ENCODE measurements at places on chromosomes 16 and 17.

DNA sequence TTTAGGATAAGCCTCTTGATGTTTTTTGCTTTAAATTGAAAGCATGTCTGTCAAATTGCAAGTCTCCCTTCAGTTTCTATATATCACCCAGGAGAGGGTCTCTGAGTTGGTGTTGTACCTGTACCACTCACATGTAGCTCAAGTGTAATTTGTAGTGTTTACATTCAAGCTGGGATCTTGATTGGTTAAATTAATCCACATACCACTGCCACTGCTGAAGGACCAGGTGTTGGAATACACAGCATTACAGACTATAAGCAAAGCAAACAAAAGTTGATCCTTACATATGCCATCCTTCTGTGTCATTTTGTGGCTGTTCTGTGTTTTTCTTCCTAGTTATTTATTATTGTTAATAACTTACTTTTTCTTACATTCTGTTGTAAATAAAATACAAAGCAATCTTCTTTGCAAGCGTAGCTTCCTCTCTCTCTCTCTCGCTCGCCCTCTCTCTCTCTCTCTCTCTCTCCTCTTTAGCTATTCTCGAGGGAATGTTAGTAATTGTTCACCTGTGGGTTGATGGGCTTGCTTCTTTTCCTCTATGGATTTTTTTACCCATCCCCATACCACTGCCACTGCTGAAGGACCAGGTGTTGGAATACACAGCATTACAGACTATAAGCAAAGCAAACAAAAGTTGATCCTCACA is 20.8 kb upstream of the NOL11 start:
- DNase-seq, result no peak

DNA sequence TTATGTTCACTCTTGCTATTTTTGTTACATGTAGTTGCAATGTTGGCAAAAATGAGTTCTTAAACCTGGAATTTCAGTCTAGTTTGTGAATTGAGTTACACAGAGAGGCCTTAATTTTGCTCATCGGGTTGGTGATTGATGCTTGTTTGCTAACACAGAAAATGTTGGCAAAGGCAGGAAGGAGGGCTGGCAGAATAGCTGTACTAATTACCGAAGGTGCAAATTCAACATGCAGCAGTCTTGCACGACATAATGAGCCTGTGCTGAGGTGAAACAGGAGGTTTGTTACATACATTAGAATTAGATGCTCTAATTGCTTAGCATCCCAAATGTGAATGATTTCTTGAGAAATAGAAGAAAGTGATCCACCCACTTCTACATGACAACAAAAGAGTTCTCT is 475.0 kb upstream of the TOM1L1 start:
- DNase-seq, result no peak

DNA sequence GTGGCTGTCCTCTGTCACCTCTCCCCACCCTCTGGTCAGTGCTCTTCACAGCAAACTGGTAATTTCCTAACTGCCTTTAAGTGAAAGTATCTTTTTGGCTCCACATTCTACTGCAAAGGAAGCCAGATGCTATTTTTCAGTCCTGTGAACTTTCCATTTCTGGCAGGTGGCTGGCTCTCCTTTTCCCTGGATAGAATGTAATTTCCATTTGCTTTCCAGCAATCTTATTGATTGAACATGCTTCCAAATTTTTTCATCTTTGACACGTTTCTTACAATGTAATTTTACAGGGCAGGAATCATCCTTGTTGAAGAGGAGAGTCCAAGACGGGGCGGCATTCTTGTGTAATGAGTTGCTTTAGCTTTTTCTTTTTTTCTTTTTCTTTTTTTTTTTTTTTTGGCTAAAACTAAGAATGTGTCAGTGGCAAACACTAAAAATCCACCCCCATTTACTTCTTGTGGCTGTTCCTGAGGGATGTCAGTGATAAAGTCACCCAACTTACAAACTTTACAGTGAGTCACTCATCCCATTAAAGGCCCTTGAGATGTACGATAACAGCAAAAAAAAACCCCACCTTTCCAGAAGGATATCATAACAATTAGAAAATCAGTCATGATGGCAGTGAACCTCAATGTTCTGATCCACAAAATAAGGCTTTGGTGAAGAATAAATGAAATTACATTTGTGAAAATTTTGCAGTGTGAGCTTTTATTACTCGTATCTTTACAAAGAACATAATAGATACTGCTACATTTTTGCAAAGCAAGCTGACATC is 29.4 kb upstream of the PRKCA start:
- no peak for DNase-seq

GRCh38 chr16:9805109-9805508 is 377.1 kb downstream of the GRIN2A start:
- DNase-seq, result no peak

GRCh38 chr17:19812407-19812806 is 55.3 kb downstream of the ULK2 start:
- DNase-seq, result no peak

- DNase-seq, result no peak
Measured at GRCh38 chr17:80270104-80270503, 9.5 kb downstream of the RNF213 start.

DNA sequence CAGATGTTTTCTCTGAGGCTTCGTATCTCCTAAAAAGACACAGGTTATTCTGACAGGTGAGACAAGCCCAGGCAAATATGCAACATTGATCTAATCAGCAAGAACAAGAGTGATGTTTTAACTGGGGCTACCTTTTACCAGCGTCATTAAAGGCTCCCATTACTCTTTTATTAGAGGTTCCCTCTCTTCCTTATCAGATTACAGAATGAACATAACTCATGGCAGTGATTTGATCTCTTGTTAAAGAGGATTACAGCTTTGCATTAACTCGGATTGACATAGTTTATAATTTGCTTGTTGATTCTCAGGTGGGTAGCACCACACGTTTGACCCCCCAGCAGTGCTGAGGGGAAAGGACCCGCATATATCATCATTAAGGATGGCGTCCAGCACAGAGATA is 90.5 kb downstream of the AATF start:
- no peak for DNase-seq

DNA sequence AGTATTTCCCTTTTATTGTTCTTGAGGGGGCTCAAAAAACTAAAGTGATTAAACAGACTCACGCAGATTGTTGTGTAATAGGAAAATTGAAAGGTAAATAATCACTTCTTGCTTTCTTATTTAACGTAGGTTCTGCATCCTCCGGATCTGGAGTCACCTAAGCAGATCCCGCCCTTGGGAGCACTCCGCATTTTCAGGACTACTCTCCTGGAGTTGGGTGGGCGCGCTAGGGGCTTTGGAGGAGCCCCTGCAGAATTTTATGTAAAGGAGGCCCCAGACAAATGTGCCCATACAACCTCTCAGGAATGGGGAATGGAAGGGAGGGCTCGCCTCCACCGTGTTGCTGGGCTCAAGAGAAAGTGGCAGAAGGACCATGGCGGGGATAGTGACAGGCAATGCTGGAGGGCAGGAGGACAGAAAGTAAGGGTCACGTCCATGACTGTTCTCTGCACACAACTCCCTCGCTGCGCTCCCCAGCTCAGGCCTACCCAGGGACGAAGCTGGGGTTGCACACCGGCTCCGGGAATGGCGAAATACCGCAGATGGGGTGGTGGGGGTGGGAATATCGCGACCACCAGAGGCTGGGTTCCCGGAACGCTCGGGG is 8.3 kb downstream of the MT2A start:
- no peak for DNase-seq

GRCh38 chr17:34579017-34579946 is at the start of gene TMEM132E:
Gene TMEM132E (plus strand): TSS chr17:34579582. CDS start chr17:34581077, 1,495 bp downstream.
- no peak for DNase-seq

DNA sequence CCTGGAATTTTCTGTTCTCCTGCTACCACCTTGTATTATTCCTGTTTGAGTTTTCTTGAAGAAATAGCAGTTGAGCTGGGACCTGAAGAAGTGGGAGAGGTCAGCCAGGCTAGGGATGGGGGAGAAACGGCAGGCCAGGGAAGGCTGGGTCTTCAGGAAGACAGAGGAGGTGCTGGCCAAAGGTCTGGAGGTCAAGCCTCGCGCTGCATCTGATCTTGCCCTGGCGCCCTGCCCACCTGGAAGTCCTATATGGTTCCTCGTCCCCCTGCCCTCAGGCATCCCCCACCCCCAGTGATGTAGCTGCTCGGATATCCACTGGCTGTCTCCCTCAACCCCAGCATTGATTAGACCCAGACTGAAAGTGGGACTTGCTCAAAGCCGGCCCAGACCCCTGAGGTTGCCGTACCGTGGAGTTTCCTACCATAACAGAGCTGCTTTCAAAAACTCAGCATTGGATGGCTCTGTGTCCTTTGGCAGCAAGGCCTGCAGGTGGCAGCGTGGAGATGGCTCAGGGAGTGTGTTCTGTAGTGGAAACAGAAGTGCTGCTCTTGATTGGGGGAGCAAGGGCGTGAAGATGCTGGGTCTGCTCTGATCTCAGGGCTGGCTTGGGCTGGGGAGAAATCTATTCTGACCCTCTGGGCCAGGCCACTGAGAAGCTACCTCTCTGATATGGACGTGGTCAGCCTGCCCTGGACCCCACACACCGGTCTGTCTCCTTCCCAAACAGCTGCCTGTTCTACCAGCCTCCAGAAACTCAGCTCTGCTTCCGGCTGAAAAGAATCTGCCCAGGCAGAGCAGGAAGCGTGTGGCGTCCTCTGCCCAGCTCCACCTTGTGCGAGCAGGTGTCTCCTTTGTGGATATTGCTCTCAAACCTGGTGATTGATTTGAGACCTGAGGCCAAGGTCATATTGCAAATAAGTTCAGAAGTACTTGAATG is 107.0 kb upstream of the CACNG5 start:
- DNase-seq, result no peak

- DNase-seq, result no peak
Measured at GRCh38 chr16:68444056-68444657, 4.2 kb downstream of the SMPD3 start.

DNA sequence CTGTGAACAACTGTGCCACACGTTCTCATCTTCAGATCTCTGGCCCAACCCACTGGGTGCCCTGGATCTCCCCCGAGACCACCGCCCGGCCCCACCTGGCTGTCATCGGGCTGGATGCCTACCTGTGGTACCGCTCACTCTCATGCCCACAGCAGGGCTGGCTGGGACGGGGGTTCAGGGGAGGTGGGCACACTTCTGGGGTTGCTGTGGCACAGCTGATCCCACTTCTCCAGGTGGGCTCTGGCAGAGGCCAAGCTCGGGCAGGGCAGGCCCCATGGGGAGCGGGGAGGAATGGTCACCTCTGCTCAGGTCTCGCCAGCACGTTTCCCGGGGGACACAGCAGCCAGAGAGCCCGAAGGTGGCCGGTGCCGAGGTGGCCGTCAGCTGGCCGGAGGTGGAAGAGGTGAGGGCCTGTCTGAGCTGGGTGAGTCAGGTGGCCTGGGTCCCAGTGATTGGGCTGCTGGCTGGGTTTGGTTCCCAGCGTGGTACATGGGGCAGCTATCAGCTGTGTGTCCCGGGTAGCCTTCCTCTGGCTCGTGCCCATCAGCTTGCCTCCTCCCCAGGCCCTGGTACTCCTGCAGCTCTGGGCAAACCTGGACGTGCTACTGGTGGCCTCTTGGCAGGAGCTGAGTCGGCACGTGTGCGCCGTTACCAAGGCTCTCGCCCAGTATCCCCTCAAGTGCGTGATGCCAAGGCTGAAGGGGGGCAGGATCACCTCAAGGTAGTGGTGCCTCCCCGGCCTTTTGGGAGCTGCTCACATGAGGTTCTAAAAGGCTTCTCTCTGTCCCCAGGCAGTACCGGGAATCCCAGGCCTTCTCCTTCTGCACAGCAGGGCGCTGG is 2.3 kb upstream of the MRPS34 start:
- no peak for DNase-seq

DNA sequence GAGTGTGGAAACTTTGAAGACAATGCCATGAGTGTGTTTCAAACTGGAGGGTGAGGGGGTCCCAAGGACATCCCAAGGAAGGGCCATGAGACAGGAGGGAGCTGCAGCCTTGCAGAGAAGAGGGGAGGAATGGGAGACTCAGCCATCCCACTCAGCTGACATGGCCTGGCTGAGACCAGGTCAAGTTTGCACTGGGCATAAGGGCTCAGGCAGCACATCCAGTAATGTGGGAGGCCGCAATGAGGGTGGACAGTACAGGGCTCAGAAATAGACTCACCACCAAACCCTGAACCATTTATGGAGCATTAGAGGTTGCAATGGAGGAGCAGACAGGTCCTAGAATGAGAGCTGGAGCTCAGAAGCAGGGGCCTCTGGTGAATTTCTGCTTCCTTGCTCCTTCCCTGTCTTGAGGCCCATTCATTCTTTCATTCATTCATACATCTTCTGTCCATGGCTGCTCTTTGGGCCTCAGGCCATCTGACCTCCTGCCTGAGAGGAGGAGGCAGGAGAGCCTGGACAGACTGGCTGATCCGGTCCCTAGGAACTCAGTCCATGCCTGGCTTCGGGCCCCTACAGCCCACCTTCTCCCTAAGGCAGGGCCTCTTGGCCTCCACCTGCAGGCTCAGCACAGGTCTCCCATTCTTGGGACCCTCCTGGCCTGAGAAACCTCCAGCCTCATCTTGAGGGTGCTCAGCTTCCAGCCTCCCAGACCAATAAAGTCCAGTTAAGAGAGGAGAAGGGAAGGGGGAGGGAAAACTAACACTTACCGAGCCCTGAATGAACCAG is 70.5 kb upstream of the CDH5 start:
- DNase-seq, result no peak

GRCh38 chr16:89111263-89111662 is 17.6 kb downstream of the ACSF3 start:
- no peak for DNase-seq

DNA sequence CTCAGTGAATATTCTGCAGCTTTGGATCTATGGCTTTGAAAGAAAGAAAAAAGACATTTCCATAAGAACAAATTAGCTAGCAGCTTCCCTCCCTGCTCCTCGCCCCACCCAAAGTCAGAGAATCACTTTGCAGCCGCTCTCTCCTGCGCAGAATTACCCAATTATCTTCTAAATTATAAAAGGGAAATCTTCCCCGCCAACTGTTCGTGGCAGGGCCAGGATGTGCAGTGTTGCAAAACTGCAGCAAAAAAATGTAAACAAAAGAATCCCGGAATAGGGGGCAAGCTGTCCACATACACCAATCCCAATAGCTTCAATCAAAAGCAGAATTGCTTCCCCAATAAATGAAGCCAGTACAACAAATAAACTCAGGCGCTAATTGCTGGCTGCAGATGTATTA is 510.6 kb downstream of the RBFOX1 start:
- no peak for DNase-seq

GRCh38 chr16:275786-276232 is at the start of gene RGS11:
Gene RGS11 (minus strand): TSS chr16:275944. CDS start chr16:275911, 33 bp downstream.
- no peak for DNase-seq

DNA sequence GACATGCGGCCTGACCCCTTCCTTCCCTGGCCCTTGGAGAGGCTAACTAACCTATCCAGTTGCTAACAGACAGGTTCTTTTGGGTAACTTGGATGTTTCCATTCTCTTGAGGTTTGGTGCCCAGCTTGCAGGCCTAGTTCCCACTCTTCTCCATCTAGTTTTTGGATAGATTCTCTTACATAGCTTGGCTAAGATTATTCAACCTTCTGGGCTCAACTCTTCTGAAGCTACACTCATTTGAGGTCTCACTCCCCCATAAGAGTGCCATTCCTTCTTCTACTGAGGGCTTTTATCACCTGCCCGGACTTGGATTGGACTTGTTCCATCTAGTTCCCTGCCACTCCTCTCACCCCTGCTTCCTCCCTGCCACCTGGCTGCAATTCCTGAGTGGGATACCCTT is 44.1 kb upstream of the MARCHF10 start:
- DNase-seq, result no peak
